ENCODE measurements at places on chromosomes 6 and 20.

DNA sequence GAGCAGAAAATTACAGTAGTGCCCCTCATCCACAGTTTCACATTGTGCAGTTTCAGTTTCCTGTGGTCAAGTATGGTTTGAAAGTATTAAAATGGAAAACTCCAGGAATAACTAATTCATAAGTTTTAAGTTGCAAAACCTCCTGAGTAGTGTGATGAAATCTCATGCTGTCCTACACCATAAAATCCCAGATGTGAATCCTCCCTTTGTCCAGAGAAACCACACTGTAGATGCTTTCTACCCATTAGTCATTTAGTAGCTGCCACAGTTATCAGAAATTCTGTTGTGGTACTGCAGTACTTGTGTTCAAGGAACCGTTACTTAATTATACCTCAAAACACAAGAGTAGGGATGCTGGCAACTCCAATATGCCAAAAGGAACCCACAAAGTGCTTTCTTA, 74.7 kb downstream of the PTCHD4 start:
- no peak for DNase-seq

DNA sequence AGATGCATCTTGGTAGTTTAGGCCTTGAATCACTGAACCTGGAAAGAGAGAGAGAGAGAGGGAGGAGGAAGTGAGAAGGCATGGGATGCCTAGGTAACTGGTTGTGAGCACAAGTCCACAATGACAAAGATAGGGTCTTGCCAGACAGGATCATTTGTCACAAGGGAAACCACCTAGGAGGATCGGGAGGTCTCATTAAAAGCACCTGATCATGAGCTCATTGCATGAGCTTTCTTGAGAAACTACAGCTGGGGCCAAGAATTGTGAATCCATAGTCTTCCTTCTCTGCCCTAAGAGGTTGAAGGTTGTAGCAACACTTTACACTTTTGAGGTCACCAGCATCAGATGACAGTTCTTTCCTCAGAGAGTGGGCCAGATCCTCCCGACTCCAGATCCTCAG, 195.7 kb downstream of the CD83 start:
- DNase-seq: no peak

DNA sequence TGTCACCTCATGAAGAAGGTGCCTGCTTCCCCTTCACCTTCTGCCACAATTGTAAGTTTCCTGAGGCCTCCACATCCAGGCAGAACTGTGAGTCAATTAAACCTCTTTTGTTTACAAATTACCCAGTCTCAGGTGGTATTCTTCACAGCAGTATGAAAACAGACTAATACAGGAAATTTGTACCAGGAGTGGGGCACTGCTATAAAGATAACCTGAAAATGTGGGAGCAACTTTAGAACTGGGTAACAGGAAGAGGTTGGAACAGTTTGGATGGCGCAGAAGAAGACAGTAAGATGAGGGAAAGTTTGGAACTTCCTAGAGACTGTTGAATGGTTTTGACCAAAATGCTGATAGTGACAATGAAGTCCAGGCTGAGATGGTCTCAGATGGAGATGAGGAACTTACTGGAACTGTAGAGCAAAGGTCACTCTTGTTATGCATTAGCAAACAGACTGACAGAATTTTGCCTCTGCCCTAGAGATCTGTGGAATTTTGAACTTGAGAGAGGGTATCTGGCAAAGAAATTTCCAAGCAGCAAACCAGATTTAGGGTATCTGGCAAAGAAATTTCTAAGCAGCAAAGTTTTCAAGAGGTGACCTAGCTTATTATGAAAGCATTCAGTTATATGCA, 23.5 kb upstream of the COL21A1 start:
- DNase-seq: no peak

GRCh38 chr20:44467289-44467883, 8.3 kb upstream of the TTPAL start:
- no peak for DNase-seq

DNA sequence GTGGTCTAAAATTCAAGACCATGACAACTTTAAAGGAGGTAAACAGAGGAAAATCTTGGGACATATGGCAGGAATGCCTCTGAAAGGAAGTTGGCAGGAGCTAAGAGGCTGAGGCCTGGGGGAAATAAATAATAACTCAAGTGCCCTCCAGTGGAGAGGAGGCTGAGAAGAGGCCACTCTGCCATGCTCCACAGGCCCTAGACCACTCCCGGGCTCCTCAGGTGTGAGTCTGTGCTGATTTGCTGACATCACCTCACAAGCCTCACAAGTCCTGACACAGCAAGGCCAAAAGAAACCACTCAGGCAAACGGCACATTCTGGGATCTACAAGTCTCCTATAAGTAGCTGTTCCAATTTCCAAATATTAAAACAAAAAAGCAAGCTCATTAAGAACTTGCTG, 91.0 kb upstream of the RIPOR2 start:
- no peak for DNase-seq

- peak; percentile 45 for DNase-seq
Measured at GRCh38 chr6:89371849-89372505, 19.5 kb upstream of the UBE2J1 start.

- DNase-seq: no peak
Measured at GRCh38 chr6:108497883-108498282, 62.8 kb upstream of the FOXO3 start.

GRCh38 chr6:21384216-21384615, 209.3 kb upstream of the SOX4 start:
- no peak for DNase-seq

DNA sequence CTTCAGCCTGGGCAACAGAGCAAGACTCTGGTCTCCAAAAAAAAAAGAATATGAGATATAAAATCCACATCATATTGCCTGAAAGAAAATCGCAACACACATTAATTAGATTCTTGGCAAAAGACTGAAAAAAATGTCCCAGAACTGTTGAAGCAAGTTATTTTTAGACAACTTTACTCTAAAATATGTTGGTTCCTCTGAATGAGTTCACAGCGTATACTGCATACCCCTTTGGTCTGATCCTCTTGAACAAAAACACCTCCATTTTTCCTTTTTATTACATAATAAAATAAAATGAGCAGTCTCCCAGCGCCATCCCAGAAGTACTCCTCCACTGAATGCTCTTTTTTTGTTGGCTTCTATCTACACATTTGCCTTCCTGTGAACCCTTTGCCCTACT, 126.0 kb upstream of the TMEM170B start:
- no peak for DNase-seq

DNA sequence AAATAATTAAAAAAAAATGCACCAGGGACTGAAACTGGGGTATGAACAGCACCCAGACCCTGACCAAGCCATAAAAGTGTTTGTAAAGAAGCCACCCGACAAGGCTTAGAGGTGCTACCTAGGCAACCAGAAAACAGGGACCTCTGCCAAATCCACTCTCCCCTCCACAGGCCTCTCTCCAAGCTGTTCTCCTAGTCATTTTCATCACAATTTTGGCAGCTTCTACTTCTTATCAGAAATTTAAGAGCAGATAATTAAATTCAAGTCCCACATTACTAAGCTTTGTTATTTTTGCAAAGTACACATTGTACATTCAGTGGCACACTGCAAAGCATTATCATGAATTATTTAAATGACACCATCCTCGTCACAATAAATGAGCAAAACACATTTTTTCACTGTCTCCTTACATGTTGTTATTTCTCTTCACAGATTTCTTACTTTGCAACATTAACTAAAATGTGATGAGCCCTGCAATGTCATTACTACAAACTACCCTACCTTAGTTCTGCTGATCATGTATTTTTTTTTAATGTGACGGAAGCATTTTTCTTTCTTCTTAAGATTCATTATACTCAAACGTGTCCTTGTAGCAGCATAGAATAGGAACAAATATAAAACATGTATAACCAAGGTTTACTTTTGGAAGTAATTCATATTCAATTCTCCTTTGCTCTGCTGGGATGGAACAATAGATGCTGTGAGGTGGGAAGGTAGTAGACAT, 38.1 kb downstream of the ECT2L start:
- peak; percentile 51 for DNase-seq

GRCh38 chr6:52144196-52145076, 41.7 kb upstream of the IL17A start:
- DNase-seq: no peak

DNA sequence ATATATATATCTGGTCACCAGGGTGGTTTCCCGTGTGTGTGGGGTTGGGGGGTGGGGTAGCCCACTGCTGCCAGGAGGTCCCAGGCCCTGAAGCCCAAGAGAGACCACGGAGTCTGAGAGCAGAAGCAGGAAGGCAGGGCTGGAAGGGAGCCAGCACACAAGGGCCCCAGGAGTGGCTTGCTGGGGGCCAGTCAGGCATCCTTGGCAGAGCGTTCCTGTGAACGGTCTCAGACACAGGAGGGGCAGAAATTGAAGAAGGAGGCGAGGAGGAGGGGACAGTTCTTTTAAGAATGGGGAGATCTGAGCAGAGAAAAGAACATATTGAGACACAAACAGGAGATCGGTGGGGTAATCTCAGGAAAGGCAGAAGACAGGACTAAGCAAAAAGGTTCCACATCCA, 1.9 kb upstream of the EBF4 start:
- DNase-seq: no peak

- DNase-seq: no peak
Measured at GRCh38 chr6:84872996-84873723, 108.8 kb upstream of the TBX18 start.

- DNase-seq: no peak
Measured at GRCh38 chr6:132643547-132643946, 15.4 kb downstream of the TAAR1 start.

- no peak for DNase-seq
Measured at GRCh38 chr6:122770835-122771601, 8.5 kb upstream of the FABP7 start.

- DNase-seq: peak; percentile 56
Measured at GRCh38 chr6:75431379-75431778, 62.2 kb downstream of the FILIP1 start.

GRCh38 chr20:59827138-59828056, 106.0 kb downstream of the SYCP2 start:
- no peak for DNase-seq

- no peak for DNase-seq
Measured at GRCh38 chr20:62477669-62478455, 2.1 kb upstream of the GATA5 start.

GRCh38 chr6:56051202-56051598, 175.8 kb upstream of the BMP5 start:
- no peak for DNase-seq

GRCh38 chr6:149209871-149210775, 107.4 kb upstream of the TAB2 start:
- DNase-seq: no peak

DNA sequence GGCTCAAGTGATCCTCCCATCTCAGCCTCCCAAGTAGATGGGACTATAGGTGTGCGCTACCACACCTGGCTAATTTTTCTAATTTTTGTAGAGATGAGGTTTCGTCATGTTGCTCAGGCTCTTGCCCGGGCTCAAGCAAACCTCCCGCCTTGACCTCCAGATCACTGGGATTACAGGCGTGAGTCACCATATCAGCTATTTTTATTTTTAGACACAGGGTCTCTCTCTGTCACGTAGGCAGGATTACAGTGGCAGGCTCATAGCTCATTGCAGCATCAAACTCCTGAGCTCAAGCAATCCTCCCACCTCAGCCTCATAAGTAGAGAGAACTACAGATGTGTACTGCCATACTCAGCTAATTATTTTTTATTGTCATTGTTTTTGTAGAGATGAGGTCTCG, 41.7 kb downstream of the SLC23A2 start:
- DNase-seq: no peak

DNA sequence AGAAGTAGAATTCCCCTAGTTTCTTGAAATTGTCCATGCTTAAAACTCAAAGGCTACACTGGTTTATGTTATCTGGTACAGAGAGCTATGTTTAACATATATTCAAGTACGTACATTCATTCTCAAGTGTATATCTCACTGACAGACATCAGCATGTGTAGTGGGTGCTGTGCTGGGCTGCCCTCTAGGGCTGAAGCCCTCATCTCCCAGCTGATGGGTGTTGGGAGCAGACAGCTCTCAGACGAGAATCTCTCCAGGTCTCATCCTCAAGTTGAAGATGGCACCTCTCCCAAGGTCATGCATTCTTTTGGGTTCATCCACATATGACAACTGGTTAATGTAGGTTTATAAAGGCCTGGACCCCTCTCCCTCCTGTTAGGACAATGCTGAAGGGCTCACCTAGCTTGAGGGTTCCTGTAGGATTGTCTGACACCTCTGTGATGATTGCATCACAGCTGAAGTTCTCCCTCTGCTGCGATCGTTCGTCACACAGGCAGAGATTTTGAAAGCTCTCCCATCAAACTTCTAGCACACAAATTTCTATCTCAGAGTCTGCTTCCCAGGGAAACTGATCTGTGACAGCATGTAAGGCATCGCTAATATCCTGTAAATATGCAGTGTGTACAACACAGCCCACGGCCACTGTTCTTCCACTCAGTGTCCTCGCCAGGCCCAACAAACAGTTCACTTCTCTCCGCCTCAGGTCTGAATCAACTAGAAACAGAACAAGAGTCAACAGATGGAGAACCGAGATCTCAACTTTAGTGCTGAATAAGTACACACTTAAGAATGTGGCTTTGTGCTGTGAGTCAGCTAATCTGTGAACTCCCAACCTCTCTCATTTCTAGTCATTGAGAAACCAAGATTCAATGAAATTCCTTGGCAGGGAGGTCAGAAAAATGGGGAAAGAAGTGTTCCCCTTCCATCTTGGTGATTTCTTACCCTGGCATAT, 43.2 kb downstream of the PREP start:
- DNase-seq: no peak

DNA sequence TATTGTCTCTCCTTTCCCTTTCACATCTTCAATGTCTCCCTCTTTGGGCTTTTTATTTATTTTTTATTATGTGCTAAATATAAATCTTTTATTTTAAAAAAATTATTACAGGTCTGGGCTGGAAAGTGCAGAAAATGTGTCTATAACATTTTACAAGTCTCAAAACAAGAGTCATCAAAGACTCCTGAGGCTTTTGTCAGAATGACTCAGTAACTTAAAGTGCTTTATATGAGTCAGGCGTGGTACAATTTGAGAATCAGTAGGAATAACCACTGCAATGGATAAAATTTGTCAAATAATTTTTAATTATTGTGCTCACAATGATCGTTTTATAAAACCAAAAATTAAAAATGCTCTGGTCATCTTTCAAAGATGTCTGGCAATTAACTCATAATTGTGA, 193.9 kb downstream of the MMUT start:
- no peak for DNase-seq

GRCh38 chr20:15289337-15289736, 951.9 kb upstream of the FLRT3 start:
- DNase-seq: no peak

DNA sequence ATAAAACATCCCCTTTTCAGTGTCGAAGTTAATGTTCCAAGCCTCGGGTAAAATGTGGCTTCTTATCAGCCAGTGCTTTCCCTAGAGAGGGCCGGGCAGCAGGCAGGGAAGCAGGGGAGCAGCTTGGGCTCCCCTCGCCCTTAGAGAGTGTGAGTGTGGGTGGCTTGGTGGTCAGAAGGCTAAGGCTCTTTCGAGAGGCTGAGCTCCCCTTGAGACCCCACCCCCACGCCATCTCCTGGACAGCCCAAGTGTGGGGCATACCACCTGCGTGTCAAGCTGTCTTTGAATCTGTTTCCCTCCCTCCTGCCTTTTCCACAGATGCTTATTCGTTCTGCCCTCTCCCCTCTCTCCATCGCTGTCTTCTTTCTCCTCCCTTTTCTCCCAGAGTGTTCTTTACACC, 95.1 kb upstream of the FOXP4 start:
- no peak for DNase-seq
